Activated CD8-positive, alpha-beta memory T cell treated with anti-CD3 and anti-CD28 coated beads for 24 hours (primary cell): ENCODE measurements at places on chromosomes 5 and 9.

DNA sequence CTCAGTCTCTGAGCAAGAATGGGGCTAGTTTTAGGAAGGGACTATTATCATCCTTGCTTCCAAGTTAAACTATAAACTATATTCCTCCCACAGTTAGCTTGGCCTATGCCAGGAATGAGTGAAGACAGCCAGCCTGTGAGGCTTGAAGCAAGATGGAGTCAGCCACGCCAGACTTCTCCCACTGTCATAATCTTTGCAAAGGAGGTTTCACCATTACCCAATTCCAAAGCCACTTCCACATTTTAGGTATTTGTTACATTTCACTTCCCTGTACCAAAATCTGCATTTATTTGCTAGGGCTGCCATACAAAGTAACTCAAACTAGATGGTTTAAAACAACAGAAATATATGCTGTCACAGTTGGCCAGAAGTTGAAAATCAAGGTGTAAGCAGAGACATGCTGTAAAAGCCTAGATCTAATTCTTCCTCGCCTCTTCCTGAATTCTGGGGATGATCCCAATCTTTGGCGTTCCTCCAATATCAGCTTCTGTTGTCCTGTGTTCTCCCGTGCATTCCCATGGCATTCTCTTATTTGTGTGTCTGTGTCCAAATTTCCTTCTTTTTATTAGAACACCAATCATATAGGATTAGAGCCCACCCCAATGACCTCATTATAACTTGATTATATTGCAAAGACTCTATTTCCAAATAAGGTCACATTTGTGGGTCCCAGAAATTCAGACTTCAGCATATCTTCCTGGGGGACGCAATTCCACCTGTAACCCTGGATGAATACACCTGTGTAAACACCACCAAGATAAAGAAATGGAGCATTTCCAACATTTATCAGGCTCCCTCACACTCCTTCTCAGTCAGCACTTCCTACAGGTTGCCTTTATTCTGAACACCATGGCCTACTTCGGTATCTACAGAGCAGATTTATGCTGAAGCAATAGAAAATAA is 126.8 kb downstream of the GCNT1 start:
- DNase-seq, result no peak

DNA sequence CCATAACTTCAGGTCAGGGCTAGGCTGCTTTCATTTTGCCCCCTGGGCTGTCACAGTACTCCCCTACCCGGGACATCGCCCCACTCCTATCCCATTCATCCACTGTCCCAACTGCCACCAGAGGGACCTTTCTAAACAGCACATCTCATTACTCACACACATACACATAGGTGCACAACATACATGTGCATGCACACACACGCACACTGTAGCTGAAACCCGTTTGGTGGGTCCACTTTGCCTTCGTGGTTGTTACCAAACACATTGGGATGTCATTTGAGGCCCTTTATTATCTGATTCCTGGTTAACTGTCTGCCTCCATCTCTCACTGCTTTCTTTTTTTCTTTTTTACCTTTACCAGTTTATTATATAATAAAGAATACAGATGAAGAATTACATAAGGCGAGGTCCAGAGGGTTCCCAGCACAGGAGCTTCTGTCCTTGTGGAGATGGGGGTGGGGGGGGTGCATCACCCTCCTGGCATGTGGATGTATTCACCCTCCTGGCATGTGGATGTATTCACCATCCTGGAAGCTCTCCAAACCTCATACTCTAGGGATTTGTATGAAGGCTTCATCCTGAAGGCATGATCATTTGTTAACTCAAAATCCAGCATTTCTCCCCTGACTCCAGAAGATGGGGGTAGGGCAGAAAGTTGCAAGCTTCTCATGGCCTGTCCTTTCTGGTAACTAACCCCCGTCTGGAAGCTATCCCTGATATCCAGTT is 186.0 kb downstream of the GOLPH3 start:
- no peak for DNase-seq

GRCh38 chr9:96758845-96759673 is 18.8 kb downstream of the ZNF510 start:
- no peak for DNase-seq

DNA sequence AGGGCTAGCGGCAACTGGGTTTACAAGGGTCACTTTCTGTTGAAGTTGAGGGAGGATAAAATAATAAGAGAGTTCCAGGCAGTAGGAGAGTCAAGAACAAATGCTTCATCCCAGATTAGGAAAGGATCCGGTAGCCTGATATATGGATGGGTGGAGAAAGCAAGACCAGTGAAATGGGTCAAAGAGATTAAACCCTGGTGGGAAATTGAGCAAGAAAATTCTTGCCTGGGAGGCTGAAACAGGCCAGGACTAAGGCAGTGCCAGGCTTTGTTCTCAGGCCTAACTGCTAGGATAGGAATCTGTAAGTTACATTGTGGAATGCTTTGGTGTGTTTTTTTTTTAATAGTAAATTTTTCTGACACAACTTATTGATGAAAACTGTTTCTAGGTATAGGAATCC is 257.4 kb upstream of the RFX3 start:
- no peak for DNase-seq

DNA sequence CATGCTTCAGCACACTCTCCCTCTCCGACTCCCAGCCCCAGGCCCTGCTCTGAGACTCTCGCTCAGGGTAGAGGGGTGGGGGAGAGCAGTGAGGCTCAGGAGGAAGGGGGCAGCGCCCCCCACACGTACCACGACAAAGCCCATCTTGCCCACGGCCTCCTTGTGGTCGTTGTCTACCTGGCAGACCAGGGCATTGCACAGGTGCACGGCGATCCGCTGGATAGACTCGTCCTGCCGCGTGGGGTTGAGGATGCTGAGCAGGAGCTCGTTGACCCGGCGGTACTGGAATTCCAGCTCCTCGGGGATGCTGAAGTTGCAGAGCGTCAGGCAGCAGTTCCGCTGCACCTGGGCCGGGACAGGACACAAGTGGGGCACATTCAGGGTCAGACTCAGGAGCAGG is 18.5 kb upstream of the ZDHHC12 start:
- no peak for DNase-seq

- DNase-seq, result no peak
These were observed 290.2 kb upstream of the MAP3K1 start for GRCh38 chr5:56525113-56525512.

GRCh38 chr9:135581636-135582426 is 20.3 kb downstream of the PAEP start:
- DNase-seq, result peak; percentile 28

DNA sequence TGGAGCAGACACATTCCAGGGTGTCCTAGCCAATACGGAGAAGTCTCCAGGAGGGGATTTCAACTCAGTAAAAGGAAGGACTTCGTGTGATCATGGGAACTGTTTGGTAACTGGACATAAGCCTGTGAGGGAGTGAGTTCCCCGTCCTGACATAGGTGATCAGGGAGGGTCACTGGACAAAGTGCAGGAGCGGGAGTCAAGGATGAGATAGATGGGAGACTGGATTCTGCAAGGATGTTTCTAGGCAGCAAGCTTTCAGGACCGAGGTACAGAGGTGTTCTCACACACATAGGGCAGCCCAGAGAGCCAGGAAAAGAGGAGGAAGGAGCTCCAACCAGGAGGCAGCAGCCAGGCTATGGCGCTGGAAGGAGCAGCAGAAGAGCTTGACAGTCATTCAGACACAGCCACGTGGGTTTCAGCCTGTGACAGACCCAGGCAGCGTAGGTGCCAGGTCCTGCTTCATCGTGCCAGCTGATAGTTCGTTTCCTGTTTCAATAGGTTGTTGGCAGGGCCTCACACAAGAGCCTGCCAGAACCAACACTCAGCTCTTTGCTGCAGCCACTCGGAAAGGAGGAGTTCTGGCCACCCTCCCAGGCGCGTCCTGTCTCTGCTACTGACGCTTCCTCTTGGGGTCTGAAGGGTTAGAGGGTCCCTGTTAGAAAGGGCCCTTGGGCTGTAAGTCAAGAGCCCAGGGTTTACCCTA is 84.1 kb downstream of the AMBP start:
- no peak for DNase-seq

DNA sequence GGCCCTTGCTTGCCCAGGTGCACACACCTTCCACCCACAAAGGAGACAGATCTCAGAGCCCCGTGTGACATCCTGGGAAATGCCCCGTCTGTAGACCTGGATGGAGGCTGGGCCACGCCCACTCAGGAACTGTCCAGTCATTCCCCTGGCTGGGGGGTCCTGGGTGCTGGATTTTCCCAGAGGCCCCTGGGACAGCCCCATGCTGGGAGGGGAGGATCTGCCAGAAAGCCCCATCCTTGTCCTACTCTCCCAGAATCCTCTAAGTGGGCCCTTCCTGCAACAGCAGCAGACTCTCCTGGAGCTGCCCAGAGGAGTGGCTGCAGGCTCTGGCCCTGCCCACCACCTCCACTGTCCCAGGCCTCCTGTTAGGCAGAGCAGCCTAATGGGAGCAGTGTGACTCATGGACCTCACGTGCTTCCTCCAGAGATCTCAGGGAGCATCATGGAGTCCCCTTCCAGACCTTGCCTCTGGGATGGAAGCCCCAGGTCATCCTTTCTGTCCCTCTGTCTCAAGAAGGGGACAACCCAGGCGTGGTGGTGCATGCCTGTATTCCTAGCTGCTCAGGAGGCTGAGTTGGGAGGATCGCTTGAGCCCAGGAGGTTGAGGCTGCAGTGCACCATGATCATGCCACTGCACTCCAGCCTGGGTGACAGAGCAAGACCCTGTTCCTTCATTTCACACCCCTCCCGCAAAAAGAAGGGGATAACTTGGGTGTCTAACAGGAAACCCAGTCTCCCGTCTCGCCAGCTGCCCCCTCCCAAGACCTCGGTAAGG is 51.7 kb downstream of the JADE2 start:
- no peak for DNase-seq
